Ovary (tissue), 10 donors: ENCODE measurements at places on chromosomes 5 and 9. TPM values are rescaled to one million over a fixed set of nuclear protein-coding genes. Genes with fewer than 3 reads are reported as not detected.
A peak's percentile ranks its signal among the peaks of the same experiment; 100 is the strongest.

- no peak overlapping the region for H3K27ac ChIP-seq
- no peak for DNase-seq
- no peaks in the 10 kb centered on the region for H3K27me3 ChIP-seq
- no peaks in the 10 kb centered on the region for H3K4me1 ChIP-seq
- no peak overlapping the region for H3K4me3 ChIP-seq
Observed at GRCh38 chr9:93243112-93243511, 59.2 kb downstream of the WNK2 start.

DNA sequence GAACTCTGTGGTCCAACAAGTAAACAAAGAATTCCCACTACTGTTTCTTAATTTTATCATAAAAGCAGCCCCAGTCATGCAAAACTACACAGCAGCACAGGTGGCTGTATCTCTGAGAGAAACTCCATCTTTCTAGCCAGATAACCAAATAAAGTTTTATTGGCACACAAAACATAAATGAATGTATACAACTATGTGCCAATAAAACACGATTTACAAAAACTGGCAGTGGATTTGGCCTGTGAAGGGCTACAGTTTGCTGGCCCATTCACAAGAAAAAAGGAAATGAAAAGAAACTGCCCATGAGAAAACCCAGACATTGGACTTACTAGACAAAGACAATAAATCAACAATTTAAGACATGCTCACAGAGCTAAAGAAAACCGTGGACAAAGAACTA, 10.6 kb downstream of the FBXL17 start:
- no peak overlapping the region for H3K27ac ChIP-seq
- H3K4me1 ChIP-seq: no peaks in the 10 kb centered on the region
- no peaks in the 10 kb centered on the region for H3K27me3 ChIP-seq
- no peak overlapping the region for H3K4me3 ChIP-seq
- no peaks in the 10 kb centered on the region for H3K36me3 ChIP-seq
- DNase-seq: no peak

DNA sequence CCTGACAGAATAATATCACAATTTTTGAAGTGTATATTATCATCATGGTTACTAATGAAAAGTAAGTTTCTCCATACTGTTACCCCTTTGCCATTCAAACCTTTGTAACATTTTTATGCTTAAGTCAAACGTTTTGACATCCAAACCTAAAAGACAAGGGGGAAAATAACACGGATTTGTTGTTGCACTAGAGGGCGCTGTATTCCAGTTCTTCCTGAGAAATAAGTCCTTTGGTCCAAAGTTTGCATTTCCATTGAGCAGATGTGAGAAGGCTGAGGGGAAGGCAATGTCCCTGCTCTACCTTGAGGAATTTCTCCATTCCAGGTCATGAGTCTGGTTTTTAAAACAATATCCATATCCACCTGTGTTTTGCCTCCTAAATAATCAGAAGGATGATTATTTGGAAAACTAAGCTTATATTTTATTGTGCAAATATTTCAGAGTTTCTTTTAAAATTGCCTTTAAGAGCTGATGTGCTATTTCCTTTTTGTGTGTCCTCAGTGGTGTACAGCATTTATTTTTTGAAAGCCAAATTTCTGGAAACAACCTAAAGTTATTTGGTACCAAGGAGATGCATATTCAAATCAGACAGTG, 9.7 kb downstream of the LECT2 start:
- H3K27me3 ChIP-seq: no peaks in the 10 kb centered on the region
- no peaks in the 10 kb centered on the region for H3K36me3 ChIP-seq
- DNase-seq: peak; percentile 31
- H3K4me1 ChIP-seq: no peaks in the 10 kb centered on the region

JAKMIP2 gene
- 0.45 TPM for total RNA-seq

DNA sequence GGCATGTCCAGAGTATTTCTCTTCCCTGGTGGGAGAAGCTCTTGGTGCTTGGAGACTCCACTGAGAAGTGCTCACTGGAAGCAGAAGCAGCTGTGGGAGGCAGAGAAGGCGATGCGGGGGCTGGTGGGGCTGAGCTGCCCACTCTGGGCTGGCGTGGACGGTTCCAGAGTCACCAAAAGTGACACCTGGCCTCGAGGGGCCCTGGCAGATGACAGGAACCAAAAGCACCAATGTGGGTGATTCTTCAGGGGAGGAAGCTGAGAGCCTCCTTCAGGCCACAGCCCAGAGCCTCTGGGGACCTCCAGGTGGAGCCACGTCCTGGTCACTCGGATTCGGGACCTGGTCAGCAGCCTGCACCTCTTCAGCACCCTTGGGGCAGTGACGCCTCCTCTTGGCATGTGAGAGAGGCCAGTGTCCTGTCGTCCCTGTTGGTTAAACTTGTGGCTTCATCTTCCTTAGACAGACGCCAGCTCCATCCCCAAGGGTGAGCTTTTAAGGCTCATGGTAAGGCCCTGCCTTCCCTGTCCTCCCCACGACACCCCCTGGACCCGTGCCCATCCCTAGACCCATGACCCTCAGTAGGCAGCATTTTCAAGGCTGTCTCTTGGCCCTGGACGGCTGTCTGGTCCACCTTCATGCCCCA, 78.7 kb upstream of the IRX4 start:
- H3K27me3 ChIP-seq: no peaks in the 10 kb centered on the region
- DNase-seq: no peak
- no peaks in the 10 kb centered on the region for H3K36me3 ChIP-seq
- H3K27ac ChIP-seq: no peak overlapping the region
- no peak overlapping the region for H3K4me3 ChIP-seq
